Esophagus squamous epithelium (tissue), 5 donors: ENCODE measurements at places on chromosomes 2 and 18.

GRCh38 chr2:40554665-40555294 is 102.9 kb upstream of the SLC8A1 start:
- no peak for DNase-seq

GRCh38 chr2:38065502-38066135 is 10.3 kb downstream of the CYP1B1 start:
- DNase-seq = no peak

DNA sequence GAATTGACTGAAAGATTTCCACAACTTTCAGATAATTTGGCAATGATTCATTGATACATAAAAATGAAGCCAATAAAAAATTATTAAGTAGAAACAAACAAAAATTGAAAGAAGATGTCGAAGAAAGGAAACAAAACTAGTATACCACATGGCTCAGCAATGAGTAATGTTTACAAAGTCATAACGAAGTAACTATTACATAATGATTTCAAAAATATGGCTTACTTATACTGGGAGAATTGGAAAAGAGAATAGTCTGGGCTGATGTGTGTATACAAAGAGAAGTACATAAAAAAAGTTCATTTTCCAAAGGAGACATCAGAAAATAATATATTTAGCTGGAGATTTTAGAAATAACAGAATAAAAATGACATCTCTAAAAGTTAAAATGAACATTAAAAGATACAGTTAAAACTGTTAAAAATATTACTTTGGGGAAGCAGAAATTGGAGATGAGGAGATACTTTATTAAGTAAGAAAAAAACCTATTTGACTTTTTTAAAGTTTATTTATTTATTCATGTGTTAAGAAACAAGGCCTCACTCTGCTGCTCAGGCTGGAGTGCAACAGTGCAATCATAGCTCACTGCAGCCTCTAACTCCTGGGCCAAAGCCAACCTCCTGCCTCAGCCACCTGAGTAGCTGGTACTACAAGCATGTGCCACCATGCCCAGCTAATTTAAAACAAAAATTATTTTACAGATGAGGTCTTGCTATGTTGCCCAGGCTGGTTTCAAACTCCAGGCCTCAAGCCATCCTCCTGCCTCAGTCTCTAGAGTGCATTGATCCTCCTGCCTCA is 409.7 kb upstream of the PIK3C3 start:
- DNase-seq = no peak

GRCh38 chr18:24006712-24007313 is 7.7 kb upstream of the TTC39C start:
- no peak for DNase-seq

- no peak for DNase-seq
These were observed 2.1 kb downstream of the UCN start for GRCh38 chr2:27306136-27306535.

DNA sequence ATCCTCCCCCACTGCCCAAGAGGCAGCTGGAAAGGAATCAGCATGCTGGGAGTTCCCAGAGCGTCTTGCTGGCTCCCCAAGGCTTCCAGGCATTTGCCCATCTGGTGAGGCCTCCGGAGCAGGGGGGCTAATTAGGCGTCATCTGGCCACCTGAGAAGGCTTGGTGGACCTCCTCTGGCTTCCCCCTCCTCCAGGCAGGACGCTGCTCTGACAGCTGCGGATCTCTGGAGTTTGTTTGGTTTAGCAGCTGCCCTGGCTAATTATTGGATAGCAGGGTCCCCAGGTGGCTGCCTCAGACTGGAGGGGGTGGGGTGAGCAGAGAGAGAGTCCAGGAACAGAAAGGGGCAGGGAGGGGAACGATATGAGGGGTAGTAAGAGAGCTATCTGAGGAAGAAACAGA is 425.2 kb upstream of the MEX3C start:
- DNase-seq = no peak

DNA sequence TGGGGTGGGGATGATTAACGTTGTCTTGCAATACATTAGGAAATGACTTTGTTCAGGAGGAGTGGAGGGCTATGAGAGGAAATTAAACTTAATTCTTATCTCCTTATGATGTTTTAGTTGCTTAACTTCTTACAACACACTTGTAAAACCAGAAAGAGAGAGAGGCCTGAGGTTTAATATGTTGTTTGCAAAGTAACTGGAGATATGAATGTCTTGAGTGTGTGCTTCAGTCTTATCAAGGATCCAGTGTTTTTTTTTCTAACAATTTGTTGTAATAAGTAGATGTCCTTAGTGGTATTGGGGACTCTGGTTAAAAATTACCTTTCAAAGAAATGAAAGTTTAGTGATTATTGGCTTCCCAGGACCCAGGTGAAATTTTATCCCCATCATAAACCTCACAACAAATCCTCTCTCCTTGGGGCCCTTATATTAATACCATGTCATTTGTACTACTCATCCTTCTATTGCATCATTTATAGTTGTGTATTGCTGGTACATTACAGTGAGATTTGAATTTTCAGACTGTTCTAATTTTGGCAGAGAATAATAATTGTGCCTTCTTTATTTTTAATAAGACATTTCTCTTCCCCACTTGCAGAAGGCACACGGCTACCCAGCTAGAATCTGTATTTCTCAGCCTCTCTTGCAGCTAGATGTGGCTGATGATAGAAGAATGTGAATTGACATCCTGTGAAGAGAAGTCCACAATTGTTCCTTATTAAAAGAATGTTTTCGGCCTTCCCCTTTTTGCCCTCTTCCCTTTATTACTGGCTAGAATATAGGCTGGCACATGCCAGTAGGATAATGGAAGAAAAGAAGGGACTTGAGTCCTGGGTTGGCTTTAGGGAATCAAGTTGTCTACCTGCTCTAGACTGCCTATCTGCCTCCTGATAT is 91.9 kb upstream of the CXCR4 start:
- DNase-seq = no peak

- DNase-seq = no peak
These were observed 5.4 kb downstream of the SNORC start for GRCh38 chr2:232875256-232876121.

DNA sequence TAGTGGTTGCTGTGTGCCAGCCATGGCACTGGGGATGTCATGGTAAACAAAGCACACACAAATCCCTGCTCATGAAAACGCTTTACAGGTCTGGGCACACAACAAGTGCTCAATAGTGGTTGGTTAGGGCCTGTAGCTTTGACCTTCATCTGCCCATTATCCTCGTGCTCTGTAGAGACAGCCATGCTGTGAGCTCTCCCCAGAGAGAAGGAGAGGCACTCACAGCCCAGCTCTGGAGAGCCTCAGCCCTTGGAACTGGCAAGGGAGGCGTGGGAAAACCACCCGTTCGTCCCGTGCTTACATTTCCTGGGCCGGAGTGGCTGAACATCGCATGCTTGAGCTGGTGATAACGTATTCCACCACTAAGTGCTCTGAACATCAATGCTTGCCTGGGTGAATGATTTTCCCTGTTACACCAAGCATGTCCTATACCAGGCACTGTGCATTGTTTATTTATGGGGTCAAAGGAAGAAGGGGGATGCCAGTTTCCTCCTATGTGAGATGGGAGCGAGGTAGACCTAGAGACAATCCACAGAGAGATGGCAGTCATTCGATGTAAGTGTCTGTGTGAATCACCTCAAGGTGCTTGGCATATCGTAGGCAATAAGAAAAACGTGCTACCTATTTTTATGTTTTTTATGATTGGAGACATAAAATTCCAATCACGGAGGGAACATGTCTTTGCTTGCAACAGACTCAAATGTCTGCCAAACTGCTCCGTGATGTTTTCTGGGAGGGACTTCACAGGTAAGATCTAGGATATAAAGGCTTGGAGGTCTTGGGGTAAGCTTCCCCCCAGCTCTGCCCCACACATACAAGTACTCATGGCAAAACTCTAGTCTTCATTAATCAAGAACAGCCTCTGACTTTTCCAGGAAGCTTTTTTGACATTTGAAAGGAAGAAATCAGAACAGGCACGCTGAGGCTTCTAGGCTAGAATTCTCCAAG is 75.5 kb downstream of the DDX1 start:
- no peak for DNase-seq

- DNase-seq = no peak
These were observed 104.2 kb downstream of the ACKR3 start for GRCh38 chr2:236673823-236674185.
